Keratinocyte (primary cell): ENCODE measurements at places on chromosomes 11 and 22.

DNA sequence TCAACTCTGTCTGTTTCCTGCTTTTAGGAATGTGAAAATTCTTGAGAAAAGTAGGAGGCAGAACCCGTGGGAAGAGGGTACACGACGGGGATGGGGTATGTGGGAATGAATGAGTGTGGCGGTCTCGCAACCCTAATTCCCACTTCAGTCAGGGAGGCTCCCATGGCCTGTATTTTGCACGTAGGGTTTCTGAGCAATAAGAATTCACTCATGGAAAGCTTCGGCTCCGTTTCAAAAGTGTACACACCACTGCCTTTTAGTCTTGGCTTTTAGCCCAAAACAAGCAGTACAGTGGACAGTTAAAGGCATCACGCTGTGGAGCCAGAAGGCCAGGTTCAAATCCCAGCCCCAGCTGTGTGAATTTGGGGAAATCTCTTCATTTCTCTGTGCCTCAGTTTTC lies 116.7 kb downstream of the MN1 start:
- no peak for DNase-seq

DNA sequence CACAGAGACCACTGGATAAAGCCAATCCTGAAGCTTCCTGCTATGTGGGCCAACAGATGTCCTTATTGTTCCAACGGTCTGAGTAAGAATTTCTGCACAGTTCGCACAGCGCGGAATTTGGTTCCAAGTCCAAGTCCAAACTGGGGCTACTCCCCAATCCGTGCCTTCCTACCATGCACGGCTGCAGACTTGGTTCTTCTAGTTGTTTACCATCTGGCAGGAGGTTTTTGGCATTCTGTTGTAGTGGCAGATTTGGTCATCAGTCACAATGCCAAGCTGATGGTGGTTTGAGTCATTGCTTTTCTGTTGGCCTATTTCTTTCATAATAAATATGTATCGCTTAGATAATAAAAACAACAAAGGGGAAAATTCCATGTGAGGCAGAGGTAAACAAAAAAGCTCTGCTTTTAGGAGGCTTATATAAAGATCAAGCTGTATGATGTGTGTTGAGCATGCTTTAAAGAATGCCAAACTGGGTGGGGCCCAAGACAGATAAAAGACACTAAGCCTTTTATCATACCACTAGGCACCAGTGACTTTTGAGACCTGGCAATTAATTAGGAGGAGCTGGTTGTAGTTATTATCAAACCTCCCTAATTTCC lies 52.5 kb upstream of the SYN3 start:
- no peak for DNase-seq

DNA sequence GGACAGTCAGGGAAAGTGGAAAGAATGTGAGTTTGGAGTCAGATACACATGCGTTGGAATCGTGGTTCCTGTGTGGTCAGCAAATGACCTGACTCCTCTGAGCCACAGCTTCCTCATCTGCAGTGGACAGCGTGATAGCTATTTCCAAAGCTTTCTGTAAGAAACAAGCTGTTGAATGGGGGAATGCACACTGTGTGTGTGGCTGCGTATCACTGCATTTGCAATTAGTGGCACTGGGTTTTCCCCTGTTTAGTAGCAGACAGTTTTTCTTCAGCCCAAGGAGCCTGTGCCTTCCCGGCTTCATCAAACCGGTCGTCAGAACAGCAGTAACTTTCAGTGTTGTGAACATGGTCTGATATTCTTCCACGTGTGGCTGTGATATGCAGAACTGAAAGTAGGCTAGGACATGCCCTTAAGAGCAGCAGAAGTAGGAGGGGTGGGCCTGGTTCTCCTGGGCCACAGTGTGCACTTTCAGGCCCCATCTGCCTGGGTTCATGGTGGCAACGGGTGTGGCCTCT lies 121.5 kb downstream of the RRAS2 start:
- no peak for DNase-seq

DNA sequence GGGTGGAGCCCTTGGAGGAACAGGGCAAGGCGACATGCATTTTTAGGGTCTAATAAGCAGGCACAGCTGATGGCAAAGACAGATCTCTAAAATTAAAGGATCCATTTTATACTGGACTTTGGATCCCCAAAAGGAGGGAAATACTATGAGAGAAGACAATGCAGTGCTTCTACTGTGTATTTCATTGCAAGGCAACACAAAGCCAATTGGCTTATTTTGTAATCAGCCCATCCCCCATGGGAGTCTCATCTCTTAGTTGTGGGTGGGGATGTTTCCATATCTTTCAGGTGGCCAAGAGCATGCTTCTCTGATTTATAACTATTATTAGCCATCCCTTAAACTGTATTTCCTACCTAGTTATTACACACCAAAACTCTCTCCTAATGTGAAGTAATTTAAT lies 18.5 kb upstream of the EI24 start:
- DNase-seq, result no peak

GRCh38 chr11:80621871-80622270 lies 1181.0 kb upstream of the TENM4 start:
- DNase-seq, result no peak

DNA sequence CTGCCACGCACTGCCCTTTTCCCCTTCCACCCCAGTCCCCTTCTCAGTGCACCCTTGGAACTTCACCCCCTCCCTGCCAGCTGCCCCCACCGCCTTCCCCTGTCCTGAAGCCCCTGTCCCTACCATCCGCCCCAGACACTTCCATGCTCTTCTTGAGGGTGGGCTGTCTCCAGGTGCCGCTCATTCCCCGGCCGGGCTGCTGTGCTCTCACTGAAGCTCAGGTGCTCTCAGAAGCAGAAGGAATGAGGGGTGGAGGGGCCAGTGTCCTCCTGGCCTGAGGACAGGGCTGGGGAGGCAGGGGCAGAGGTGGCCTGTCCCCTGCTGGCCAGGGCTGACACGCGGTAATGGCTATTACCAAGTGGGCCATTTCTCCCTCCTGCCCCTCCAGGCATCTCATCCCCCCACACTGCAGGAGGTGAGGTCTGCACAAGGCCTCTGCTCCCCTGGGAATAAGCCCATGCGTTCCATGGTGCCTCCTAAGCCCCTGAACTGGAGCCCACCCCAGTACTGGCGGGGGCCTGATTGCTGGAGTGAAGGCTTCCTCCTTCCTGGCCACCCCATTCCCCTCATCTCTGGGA lies 6.6 kb upstream of the BID start:
- DNase-seq, result no peak

DNA sequence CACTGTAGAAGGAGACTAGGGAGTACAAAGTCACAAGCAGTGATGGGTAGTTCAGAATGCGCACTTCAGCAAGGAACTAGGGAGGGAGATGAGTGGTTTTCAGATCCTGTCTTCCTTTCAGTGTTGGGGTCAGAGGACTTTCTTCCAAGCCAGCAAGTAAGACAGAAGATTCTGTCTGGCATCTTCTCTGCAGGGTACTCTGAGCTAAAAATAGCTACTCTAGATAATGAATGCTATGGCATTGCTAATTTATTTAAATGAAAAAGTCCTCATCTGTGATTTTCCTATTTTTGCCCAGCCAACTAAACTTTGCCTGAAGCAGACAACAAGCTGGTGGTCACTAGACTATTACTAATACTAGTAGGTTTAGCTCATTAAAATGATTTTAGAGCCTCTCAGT lies 18.3 kb upstream of the ARL14EP start:
- no peak for DNase-seq

GRCh38 chr11:12249590-12250260 lies 127.6 kb upstream of the PARVA start:
- no peak for DNase-seq

- no peak for DNase-seq
Observed at GRCh38 chr11:31809857-31810778, 1.0 kb downstream of the PAX6 start.

- no peak for DNase-seq
Observed at GRCh38 chr11:13220148-13220547, 57.4 kb upstream of the BMAL1 start.

DNA sequence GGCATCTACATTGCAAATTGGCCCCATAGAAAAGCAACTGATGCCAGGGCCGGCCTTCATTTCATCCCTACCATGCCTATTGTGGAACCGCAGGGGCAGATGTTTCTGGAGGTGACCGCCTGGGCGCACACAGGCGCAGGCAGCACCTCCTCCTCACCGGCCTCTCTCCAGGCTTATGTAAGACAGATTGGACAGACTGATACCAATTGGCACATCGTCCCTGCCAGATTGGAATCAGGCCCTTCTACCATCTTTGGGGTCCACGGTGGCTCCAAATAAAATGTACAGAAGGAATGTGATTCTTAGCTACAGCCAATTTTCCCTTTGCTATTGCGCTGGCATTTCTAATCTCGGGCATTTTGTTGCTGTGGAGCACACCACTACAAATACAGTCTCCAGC lies 732.6 kb downstream of the NTM start:
- no peak for DNase-seq
